ENCODE measurements at places on chromosomes 1 and 21.

GRCh38 chr1:180926164-180926981, 13.7 kb downstream of the KIAA1614 start:
- DNase-seq: no peak

- DNase-seq: no peak
These were observed 1.1 kb upstream of the PRRX1 start for GRCh38 chr1:170662561-170663403.

- no peak for DNase-seq
These were observed 1.1 kb downstream of the ZBTB18 start for GRCh38 chr1:244052016-244052727.

DNA sequence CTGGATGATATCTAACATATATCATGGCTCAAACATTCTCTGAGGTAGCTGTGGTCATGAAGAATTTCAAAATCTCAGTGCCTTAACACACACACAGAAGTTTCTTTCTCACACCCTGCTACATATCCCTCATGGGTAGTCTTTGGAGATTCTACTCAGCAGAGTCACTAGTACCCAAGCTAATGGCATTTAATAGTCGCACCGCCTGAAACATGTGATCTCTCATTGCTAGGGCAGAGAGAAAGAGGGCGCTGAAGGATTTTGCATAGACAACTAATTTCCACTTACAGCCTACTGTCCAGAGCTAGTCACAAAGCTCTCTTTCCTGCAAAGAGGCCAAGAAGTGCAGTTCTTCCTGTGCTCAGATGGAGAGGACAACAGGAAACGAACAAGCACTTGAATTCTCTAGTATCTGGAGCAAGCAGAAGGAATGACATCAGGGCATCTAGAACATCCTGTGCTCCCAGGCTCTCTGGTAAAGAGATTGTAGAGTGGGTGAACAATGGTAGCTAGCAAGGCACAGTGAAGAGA, 183.4 kb upstream of the PTBP2 start:
- DNase-seq: no peak

GRCh38 chr21:35540950-35541638, 492.0 kb upstream of the RUNX1 start:
- no peak for DNase-seq

- DNase-seq: no peak
These were observed 1.1 kb downstream of the C2CD2 start for GRCh38 chr21:41952568-41953248.

- no peak for DNase-seq
These were observed 3.0 kb downstream of the APP start for GRCh38 chr21:26167593-26167992.

GRCh38 chr1:44707959-44708831, 22.8 kb downstream of the RNU5D-1 start:
- DNase-seq: peak; percentile 48

GRCh38 chr1:154350383-154350782, 25.1 kb downstream of the ATP8B2 start:
- no peak for DNase-seq

- DNase-seq: no peak
These were observed 1943.7 kb downstream of the NCAM2 start for GRCh38 chr21:22941779-22942490.

DNA sequence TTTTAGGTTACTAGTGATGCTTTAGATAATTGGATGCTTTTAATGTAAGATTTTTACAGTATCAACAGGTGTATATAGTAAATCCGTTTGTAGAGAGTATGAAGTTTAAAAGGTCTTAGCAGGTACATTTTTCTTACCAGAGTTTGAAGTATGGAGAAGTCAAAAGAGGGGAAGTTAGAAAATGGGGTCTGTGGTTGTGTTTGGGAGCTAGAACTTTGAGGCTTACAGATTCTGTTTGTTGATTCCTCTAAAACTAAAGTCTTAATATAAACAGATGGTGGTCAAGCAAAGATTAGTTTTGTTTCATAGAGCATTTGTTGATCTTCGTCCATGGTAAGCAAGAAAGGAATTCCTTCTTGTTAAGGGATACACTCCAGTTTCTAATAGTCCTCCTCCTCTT, 35.8 kb downstream of the CDC42 start:
- DNase-seq: no peak

GRCh38 chr1:85326851-85327250, 50.4 kb upstream of the BCL10 start:
- DNase-seq: no peak

DNA sequence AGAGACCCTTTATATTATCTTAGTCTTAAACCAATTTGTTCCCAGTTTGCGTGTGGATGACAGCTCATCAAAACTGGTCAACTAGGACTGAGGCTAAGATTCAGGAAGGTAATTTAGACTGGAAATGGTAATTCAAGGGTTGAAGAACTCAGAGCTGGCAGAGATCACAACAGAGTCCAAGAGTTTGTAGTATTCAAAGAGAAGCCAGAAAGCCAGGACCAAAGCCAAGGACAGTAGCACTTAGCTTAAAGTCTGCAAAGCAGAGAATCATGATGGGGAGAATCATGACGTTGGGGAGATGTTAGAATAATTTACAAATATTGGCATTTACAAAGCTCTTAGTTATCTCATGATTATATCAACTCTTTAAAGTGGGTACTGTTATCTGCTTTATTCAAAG, 32.6 kb downstream of the RNF11 start:
- no peak for DNase-seq

DNA sequence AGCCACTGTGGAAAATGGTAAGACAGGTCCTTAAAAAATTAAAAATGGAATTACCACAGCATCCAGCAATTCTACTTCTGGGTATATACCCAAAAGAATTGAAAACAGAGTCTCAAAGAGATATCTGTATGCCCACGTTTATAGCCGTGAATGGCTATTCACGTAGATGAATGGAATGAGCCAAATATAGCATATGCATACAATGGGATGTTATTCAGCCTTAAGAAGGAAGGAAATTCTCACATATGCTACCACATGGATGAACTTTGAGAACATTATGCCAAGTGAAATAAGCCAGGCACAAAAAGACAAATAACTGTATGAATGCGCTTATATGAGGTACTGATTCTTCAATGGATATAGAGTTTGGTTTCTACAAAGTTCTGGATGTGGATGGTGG, 134.5 kb upstream of the KCNE2 start:
- no peak for DNase-seq

GRCh38 chr21:36768496-36768895, 69.6 kb downstream of the SIM2 start:
- DNase-seq: no peak

Measured in urothelium cell line (cell line).